ENCODE measurements at places on chromosomes 12 and 14. TPM values are rescaled to one million over a fixed set of nuclear protein-coding genes. Genes with fewer than 3 reads are reported as not detected.
A peak's percentile ranks its signal among the peaks of the same experiment; 100 is the strongest.

DNA sequence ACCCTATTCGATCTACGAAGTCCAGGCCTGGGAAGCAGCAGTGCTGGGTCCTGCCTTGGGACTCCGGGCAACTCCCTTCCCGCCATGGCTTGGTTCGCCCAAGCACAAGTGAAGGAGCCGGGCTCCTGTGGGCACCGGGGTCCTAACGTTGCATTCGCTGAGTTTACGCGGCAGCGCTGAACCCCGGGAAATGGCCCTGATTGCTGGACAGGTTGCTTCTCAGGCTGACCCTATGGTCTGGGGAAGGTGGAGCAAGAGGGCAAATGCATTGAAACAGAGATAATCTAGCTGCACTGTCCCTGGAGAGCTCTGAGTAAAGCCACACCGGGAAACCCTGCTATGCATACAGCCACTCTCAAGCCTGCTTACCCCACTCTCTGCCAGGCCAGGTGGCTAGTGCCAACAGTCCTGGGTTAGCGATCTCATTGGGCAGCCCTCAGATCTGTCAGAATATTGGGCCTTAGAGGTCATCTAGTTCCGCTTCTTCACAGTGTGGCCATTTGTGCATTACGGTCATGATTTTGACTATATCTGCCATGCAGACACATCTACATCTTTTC, 11.3 kb downstream of the SYNE3 start:
- no peak for DNase-seq

The SLC24A4 gene
- total RNA-seq = not detected

GRCh38 chr14:90093942-90094595, 32.3 kb downstream of the KCNK13 start:
- no peak for DNase-seq

The PTCSC3 gene
- not detected for total RNA-seq

DNA sequence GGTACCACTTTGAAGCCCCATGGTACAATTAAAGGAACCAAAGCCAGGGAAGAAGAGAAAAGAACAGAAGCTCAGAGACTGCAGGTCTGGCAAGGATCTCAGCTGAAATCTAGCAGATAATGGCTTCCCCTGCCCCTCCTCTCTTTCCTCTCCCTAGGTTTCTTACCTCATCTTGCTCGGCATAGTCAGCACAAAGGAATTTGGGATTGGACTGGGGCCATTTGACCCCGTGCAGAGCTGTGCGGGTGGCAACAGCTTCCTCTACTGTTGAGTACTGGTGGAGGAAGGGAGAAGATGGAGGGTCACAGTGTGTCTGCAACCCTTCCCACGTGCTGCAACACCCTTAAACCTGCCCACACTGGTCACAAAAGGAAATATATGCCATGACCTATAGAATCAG, 4.7 kb upstream of the CDH24 start:
- peak; percentile 84 for DNase-seq

DNA sequence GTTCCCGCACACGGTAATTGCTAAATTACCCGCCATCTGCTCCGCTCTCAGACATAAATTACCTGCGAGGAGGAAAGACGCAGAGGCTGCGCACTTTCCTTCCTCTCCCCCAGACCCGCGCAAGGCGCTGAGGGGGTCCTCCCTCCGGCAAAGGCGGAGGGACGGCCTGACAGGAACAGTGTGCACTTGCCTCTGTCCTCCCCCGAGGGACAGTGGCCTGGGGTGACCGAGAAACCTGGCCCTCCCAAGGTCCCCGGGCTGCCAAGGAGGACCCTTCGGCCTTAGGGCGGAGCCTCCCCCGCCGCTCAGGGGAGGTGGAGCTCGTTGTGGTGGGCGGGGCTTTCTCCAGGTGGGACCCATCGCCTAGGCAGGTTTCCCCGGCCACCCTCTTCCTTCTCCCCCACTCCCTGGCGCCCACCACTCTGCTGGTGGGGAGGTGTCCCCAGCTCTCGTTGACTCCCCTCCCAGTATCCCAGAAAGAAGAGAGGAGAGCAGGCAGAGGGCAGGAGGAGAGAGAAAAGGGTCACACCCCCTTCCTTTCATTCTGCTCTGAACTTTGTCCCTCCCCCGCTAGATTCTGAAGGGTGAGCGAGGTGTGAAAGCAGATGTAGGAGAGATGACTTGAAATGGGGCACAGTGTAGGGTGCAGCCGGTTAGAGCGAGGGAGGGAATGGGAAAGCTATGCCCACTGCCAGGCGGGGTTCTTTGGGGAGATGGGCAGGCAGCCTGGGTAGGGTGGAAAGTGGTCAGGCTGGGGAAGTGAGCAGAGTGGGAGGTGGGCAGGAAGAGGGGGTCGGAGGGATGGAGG, 11.4 kb upstream of the CALCOCO1 start:
- DNase-seq = no peak
